ENCODE measurements at places on chromosomes 7 and 10.

GRCh38 chr7:139589474-139589873 lies 66.0 kb downstream of the CLEC2L start:
- DNase-seq = no peak

GRCh38 chr10:49257154-49257553 lies 41.8 kb upstream of the C10orf71 start:
- no peak for DNase-seq

- no peak for DNase-seq
Observed at GRCh38 chr7:1446620-1447032, 12.6 kb downstream of the MICALL2 start.

DNA sequence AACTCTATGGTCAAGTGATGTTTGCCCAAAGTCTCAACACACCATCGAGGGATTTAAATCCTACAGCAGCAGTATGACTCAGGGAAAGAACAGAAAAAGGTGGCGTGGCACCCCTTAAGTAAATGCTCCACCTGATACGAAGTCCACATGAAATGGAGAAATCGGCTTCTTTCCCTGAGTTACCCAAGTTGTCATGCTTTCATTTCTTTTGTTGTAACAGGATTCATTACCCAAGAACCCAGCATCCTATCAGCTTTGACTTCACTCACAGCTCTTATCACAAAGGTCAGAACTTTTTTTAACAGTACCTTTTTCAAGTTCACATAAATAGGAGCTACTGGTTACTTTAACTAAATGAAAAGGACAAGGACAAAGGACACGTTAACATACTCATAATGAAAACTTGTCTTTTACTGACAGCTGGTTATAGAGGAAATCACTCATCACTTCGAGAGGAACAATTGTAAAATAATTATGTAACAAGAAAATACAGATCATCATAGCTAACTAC lies 219.8 kb upstream of the FRMD4A start:
- no peak for DNase-seq

DNA sequence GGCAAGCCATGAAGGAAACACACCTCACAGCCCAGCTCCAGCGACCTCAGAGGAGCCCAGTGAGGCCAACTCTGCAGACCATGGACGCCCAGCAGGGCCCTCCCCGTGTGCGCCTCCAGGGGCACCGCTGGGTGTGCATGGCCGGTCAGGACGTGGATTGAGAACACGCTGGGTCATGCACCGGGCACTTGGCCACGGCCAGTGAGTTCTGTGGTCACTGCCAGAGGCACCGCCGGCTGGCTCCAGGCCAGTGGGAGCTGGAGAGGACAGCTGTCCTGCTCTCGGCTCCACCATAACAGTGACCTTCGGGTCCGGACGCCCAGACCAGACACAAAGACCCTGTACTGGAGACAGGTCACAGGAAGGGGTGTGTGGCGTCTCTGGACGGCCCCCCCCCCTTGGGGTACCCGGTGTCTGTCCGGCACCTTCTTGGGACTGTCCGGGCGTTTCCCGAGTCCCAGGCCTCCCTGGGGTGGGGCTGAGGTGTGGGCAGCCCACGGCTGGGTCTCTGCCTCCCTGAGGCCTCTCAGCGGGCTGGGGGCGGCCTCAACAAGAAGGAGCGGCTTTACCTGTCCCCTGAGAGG lies 50.4 kb upstream of the NKX6-2 start:
- no peak for DNase-seq

GRCh38 chr10:132179551-132180392 lies 7.0 kb upstream of the DPYSL4 start:
- no peak for DNase-seq

GRCh38 chr10:94138391-94138790 lies 144.7 kb downstream of the PLCE1 start:
- no peak for DNase-seq

DNA sequence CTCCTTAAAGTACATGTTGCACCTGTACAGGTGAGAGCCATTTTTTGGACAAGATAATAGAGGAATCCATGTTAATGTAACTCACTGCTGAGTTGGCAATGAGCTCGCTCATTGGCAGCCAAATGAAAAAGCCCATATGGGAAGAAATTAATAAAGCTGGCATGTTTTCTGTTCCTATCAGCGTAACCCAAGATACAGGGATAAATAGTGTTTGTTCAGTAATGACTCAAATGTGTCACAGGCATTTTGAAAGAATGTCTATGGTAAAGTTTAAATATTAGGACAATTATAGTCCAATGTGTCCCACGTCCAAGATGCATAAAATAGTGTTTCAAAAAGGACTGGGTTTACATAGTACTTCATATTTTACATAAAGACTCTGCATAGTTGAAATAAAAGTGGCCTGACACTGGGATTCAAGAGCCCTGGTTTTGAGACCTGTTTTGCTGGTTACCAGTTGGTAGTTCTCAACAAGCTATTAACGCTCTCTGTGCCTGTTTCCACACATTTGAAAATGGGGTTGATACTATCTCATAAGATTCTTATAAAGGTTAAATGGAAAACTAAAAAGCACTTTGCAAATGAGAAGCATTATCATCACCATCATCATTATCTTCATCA lies 49.1 kb downstream of the MTURN start:
- DNase-seq = no peak

DNA sequence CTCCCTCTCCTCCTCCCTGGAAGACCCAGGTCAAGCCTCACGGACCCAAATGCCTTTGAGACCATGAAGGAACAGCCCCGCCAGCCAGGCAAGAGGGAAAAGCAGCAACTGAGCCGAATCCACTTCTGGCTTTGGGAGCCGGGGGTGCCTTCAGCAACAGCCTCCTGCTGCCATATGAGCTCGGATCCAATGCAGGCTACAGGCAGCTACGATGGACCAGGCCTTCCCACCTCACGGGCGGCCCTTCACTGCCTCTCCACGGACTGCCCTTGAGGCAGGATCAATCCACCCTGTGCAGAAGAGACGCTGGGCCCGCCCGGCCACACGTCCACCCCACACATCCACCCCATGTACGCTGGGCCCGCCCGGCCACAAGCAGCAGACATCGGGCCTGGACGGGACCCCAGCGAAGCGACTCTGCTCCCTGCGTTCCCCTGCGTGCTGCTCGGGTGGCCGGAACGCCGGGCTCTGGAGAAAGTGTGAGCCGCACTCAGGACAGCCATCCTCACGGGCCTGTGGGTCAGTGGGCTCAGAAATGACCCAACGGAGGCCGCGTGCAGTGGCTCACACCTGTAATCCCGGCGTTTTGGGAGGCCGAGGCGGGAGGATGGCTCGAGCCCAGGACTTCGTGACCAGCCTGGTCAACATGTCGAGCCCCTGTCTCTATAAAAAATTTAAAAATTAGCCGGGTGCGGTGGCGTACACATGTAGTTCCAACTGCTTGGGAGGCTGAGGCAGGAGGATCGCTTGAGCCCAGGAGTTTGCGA lies 82.0 kb downstream of the FOXL3 start:
- no peak for DNase-seq

DNA sequence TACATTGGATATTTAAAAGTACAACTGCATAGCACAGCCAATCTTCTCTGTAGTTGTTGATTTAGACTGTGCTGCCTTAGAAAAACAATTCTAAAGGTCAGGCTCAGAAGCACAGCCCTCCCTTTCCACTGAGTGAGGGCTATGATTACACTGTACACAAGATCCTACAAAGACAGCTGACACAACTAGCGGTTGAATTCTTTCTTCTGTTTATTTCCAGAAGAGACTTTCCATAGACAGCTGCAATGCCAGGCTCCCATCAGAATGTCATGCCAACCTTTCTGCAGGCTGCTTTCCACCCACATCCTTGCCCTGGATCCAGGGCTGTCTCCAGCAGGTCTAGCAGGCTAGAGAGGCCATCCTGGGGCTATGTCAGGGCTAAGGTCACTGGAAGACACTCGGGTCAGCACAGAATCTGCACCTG lies 39.3 kb downstream of the FAM13C start:
- DNase-seq = no peak

DNA sequence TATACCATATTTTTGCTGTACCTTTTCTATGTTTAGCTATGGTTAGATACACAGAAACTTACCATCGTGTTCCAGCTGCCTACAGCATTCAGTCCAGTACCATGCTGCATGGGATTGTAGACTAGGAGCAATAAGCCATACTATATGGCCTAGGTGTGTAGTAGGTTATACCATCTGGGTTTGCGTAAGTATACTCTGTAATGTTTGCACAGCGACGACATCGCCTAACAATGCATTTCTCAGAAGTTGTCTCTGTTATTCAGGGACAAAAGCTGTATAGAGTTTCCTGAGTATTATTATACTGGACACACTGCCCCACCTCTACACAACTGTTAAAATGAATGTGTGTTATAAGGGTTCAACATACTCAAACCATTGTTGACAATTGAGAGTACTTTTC lies 93.8 kb upstream of the MKI67 start:
- DNase-seq = no peak

DNA sequence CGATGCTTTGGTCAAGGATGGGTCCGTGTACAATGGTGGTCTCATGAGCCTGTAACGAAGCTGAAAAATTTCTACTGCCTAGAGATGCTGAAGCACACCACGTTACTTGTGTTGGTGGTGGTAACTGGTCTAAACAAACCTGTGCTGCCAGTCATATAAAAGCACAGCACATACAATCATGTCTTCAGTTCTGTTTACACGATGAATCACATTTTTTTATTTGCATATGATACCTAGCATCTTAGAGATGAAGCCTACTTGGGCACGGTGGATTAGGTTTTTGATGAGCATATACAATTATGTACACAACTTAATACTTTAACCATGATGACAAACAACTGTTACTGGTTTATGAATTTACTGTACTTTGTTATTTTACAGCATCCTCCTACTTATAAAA lies 201.0 kb downstream of the ZMYND11 start:
- no peak for DNase-seq

GRCh38 chr10:22433875-22434274 lies 88.6 kb downstream of the SPAG6 start:
- no peak for DNase-seq

DNA sequence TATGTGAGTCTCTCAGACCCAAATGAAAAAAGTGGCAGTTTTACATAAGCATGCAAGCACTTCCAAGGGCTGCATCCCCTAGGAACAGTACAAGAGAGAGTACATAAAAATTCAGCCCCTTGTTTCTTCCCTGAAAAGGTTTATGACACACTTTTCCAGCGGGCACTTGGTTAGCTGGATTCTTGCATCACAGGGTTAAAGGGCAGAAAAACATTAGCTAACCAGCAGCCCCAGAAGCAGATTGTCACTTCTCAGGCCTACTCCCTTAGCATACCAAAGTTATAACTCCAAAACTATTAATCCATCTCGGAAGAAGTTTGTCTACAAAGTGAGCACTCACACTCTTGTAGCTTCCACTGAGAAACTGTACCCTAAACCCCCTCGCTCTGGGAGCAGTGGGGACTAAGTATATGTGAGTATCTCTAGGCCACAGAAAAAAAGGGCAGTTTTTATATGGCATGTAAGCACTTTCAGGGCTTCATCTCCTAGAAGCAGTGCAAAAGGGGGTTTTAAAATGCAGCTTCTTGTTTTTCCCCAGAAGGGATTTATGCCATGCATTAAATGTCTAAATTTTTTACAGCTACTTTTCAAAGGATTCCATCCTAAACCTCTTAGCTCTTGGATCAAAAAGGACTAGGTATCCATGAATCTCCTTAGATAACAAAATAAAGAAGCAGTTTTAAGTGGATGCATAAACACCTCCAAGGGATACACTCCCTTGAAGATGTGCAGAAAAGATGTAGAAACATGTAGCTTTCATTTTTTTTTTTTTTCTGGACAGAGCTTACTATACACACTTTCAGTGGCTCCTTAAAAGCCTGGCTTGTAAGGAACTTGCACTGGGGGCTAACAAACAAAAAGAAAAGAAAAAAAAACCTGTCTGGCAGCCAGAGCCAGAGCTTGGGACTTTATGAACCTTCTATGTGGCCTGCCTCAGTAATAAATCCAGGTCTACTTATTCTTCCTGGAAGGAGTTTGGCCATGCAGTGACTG lies 956.7 kb downstream of the CCSER2 start:
- DNase-seq = no peak

DNA sequence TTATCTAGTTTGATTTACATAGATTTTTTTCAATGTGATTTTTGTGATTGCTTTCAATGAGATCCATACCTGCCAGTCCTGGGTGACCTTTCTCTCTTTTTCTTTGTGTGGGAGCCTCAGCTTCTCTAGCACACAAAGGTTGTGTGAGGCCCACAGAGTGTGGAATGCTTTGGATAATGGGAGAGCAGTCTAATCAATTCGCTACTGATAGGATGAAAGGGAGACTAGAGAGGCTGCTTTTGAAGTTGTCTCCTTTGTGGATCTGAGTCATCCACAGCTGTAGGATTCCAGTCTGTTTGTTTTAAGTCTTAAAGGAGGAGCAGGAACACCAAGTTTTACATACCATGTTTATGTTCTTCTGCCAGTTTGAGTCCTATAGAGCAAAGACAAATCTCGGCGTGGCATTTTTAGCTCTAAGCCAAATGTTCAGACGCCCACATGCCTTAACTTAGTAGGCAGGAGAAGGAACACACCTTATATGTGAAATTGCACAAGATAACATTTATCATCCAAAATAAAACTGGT lies 330.0 kb downstream of the ARL4A start:
- no peak for DNase-seq

DNA sequence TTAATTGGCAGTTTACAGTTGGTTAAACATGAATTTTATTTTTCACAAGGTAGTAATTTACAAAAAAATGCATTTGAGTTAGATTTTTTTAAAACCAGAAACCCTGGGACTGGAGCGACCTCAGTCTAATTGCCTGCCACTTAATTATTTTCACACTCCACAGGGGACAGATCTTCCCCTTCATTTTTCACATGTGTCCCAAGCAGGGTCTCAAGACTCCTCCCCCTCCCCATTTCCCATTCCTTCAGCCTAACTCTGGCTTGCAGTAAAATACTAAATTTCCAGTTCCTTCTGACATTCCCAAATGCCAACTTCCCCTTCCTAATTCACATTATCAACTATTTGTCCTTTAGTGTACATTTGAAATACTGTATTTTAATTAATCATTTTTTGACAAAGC lies 948 bp downstream of the ZNF138 start:
- DNase-seq = no peak

DNA sequence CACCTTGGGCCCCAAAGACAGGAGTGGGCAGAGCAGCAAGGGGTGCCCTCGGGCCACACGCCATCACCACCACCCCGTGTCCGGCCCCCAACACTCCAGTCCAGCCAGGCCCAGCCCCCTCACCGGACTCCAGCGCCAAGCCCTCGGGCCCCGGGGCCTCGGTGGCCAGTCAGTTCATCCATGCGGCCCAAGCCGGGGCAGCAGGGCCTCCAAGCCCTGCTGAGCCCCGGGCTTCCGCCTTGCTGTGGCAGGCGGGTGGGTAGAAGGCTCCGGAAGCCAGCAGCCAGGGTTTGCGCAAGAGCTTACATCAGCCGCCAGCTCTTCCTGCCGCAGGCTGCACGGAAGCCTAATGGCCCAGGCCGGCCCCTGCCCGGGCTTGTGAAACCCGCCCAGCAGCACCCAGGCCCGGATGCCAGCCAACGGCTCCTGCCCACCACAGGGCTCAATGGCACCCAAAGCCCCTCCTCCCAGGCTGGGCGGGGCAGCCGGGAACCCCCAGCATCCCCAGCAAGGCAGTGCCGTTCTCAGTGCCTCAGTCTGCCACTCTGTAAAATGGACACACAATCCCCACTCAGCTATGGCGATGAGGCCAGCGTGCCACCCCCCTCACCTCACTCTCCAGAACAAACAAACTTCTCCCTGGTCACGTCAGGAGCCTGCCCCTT lies 26.5 kb downstream of the TNRC18 start:
- DNase-seq = peak; percentile 85
